Amniotic epithelial cell (primary cell): ENCODE measurements at places on chromosomes 16 and 17.

DNA sequence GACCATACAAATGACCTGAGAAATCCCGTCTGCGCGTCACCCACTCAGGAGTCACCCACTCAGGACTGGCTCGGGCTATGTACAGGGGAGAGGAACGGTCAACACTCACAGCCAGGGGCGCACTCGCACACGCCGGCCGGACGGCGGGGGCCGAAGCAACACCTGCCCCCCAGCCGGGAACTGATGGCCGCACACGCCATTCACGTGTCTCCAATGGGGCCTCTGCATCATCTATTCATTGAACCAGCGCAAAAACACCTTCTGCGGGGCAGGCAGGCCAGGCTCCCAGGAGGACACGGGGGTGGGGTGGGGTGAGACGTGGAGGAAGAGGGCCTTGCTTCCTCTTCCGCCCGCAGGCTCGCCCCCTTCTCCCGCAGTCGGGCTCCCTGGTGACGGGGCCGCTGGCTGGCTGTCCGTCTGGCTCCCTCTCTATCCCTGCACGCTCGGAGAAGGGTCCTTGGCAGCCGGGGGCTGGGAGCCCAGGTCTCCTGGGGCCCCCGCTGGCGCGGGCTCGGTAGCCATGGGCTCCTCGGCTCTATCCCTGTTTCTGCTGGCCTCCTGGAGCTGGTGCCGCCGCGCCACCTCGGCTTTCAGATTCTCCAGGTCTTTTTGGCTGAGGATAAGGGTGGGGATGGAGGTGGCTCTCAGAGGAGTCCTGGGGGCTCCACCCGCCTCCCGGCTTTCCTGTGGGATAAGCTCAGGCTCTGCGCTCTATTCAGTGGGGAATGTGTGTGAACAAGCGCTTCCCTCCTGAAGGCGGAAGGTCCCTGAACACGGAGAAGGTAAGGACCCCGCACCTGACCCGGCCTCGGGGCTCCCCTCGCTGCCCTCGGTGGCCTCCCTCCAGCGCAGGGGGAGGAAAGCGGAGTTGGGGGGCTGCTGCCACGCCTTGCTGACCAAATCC, 21.1 kb downstream of the CLUH start:
- no peak for DNase-seq

GRCh38 chr17:61175298-61176142, 224.1 kb upstream of the TBX2 start:
- no peak for DNase-seq

DNA sequence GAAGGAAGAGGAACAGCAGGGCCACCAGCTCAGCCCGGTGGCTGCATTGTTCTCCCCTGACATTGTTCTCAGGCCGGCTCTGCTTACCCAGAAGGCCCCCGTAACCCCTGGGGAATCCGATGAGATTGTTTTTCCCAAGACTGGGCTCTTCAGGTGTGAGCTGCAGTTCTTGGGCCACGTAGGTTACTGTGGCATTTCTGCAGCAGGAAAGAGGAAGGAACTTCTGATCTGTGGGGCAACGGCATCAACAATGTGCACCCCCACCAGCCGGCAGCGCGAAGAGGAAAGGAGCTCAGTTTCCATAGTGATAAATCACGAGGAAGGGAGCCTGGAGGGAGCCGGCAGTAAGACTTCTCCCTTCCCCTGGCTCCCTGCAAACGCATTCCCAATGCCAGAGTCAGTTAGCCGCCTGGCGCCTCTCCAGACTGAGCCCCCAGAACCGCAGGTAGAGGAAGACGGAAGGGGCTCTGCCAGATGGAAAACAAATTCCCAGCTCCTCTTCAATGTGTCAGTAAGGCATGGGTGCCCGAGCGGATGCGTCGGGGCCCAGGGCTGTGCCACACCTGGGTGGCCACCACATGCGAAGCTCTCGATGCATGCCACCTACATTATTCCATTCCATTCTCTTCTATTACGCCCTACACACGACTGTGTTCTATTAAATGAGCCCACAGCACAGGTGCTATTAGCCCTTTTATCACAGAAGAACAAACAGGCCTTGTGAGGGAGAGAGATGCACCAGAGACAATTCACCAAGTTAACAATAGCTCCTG, 21.5 kb upstream of the PECAM1 start:
- DNase-seq: peak; percentile 63

DNA sequence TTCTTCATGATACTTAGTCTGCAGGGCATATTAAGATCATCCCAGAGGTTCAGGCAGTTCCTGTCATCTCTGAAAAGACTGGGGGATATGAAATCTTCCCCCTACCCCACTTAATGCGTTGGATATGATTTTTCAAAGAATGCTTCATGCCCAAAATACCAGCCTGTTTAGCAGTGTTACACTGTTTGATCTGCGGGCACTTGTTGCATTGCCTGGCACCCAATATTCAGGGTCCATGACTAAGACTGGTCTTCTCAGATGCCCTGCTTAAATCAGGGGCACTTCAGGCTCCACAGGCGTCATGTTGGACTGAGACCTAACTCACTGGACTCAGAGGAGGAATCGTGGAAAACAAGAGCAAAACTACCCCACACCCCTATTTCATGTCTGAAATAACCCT, 6.4 kb upstream of the RASL10B start:
- no peak for DNase-seq

GRCh38 chr16:31364421-31364820, 9.4 kb downstream of the ITGAX start:
- no peak for DNase-seq

DNA sequence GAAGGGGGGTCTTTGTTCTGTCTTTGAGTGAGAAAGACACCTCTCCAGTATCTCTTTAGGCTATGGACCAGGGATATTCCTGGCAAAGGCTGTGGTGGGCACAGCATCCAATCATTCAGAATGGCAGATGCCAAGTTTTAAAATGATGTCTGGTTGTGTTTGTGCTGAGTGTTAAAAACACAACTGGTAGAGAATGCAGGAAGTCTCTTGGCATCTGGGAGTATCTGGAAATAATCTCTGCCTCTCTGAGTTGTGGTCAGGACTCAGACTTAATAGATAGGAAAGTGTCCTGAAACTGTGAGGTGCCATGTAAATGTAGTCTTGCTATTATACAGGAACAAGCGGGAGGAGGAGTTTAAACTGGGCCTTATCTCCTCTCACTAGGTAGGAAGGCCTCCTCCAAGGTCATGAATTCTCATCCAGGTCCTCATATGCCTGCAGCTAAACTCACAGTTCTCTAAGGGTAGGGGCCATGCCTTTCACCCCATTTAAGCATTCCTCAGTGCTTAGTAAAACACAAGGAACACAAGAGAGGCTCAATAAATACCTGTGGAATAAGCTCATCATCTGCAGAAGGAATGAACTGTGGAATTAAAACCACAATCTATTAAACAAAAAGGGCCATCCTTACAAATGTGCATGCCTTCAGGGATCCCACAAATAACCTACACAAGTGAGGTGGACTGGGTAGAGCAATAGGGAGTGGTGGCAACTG, 317.6 kb downstream of the CBLN1 start:
- peak; percentile 86 for DNase-seq

GRCh38 chr17:79949656-79950209, 85.9 kb downstream of the TBC1D16 start:
- no peak for DNase-seq
